Naive thymus-derived CD8-positive, alpha-beta T cell (primary cell): ENCODE measurements at places on chromosomes 2 and 18. TPM values are rescaled to one million over a fixed set of nuclear protein-coding genes. Genes with fewer than 3 reads are reported as not detected.

DNA sequence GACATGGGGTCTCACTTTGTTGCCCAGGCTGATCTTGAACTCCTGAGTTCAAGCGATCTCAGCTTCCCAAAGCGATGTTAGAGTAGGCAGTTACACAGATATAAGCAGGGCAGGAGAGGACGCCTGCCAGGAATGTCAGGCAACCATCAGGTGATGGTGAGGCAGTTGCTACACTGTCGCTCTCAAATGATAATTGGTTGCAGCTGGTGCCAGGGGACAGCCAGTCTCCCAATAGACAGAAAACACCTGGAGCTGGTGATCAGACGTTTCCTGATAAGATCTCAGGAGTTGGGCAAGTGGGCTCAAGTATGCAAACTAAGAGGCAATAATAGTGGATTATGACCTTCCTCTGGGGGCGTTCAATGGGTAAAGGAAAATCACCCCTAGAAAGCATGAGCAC, 163.1 kb upstream of the RGPD4 start:
- DNase-seq: no peak

- no peak for DNase-seq
These were observed 263.5 kb downstream of the EPHA4 start for GRCh38 chr2:221308507-221309066.

DNA sequence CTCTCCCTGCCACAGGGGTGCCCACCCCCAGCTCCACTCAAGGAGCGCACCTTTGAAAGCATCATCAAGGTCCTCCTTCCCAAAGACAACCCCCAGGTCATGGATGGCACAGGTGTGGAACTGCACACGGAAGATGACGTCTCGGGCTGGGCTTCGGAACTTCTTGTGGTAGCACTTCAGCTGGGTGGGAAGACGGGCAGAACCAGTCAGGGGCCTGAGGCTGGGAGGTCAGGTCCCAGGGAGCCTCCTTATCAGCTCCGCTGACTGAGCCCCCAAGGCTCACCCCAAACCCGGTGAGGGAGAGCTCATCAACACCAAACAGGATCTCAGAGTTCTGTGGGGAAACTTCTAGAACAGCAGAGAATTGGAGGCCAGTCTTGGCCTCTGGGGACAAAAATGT, 117.8 kb downstream of the TNS1 start:
- no peak for DNase-seq

The CDH2 gene
- not detected for total RNA-seq

- no peak for DNase-seq
These were observed 490.7 kb upstream of the ZEB2 start for GRCh38 chr2:145010635-145011034.

DNA sequence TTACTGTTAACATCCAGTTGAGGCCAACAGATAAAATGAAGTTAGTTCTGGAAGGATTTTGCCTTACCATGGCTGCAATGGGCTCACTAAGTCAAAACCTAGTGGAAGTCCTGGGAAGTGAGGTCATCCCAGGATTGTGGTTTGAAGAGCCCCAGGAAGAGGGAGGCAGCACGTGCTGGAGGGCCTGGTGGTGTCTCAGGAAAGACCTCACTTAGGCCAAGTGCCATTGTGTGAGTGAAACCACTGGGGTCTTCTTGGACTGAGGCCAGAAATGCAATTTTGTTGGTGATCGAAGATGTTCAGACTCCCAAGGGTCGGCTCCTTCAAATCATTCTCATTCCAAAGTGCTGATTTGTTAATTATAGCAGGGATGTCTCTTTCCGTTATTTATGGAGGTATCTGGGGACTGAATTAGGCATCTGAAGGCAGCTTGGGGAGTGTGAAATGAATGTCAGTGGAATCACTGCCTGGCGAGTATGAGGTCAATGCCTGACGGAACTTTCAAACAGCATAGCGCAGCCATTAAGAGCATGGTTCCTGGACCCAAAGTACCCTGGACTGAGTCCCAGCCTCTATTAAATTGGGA, 60.0 kb downstream of the IL1R2 start:
- no peak for DNase-seq

GRCh38 chr2:151902829-151903228, 74.6 kb upstream of the ARL5A start:
- DNase-seq: no peak

DNA sequence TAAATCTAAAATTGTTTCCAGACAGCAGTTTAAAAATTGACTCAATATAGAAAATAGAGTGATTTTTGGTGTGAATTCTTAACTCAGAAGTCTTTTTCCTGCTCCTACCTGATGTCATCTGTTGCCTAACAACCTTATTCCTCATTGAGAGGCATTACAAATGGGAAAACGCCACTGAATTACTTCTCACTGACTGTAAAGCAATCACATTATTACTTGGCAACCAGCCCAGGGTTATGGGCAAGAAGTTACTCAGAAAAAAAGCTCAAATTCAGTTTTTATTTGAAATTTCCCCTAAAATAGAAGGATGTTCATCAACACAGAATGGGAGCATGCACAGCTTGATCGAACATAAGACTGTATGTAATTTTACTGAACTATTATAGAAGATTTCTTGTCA, 201.8 kb upstream of the GULP1 start:
- no peak for DNase-seq

The DQX1 gene
- 0.36 TPM for total RNA-seq

The STEAP3 gene
- total RNA-seq: not detected

DNA sequence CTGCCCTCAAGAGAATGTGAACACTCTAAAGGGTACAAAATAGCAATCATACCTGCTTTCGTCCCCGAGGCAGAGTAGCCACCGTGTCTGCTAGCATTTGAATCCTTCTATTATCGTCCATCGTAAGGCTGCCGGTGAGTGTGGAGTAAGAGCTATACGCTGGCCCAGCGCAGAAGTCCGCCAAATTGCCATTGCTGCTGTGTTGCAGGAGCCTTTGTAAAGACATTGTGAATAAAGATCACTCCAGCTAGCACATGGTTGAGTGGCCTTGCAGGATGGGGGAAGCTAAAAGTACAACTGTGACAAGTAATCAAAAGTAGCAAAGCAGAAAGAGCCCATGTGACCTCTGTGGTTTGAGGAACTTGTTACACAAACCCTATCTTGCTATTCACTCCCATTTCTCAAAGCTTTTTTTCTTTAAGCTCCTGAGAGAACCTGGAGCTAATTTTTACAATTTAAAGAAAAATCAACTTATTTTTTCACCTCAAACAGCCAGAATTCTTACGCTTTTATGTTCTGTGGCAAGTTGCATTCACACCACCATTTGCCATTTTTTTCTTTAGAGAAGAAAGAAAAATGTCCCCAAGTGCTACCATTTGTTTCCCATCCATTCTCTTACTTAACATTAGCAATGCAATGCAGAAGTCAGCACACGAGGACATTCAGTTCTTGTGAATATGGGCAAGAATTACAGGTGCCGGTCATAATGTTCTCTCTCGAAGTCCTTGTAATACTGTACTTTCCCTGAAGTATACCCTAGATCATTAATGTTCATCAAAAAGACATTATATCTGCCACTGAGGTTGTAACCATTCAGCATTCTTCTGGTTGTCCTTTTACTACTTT, at the start of gene CYTIP:
CYTIP (minus strand) TSS at position 295 of the 846 bp plus-strand sequence; CDS start at position 226, 69 bp downstream.
- peak; percentile 73 for DNase-seq

- DNase-seq: no peak
These were observed 179.4 kb upstream of the SESTD1 start for GRCh38 chr2:179444056-179444455.

The LCT gene
- 0.22 TPM for total RNA-seq

The AQP4 gene
- not detected for total RNA-seq

The IL36A gene
- total RNA-seq: 1.2 TPM

The SOX11 gene
- not detected for total RNA-seq
